ENCODE measurements at places on chromosomes 3 and 15.

DNA sequence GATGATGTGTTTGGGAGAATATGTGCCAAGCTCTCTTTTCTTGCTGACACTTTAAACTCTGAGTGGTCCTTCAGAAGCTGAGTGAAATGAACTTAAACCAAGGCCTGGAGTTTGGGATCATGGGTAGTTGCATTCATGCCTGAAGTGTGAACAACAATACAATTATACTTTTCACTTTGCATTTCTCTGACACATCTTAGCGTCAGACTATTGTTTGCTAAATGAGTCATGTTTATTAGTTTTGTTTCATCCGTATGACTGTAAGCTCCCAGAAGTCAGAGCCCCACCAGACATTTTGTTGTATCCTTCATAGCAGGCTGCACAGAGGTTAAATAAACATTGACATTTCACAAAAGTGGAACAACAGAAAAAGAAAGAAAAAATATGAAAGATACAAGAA, 542.6 kb downstream of the TUSC7 start:
- DNase-seq: no peak

GRCh38 chr15:31973197-31973596, 57.1 kb upstream of the CHRNA7 start:
- no peak for DNase-seq

- no peak for DNase-seq
These were observed 8.4 kb upstream of the CCDC54 start for GRCh38 chr3:107368654-107369398.

DNA sequence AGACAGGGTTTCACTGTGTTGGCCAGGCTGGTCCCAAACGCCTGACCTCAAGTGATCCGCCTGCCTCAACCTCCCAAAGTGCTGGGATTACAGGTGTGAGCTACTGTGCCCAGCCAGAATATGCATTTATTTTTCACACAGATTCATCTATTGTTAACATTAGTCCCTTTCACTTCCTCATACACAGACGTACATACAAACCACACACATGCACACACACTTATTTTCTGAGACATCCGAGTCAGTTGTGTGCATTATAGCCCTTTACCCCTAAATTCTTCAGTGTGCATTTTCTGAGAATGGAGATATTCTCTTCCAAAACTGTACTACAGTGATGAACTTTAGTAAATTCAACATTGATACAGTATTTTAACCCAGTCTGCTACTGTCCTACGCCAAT, 15.0 kb upstream of the MEX3B start:
- no peak for DNase-seq

GRCh38 chr3:30658328-30659052, 52.1 kb downstream of the TGFBR2 start:
- no peak for DNase-seq

- no peak for DNase-seq
These were observed 19.4 kb downstream of the ARPP21 start for GRCh38 chr3:35658686-35659085.

DNA sequence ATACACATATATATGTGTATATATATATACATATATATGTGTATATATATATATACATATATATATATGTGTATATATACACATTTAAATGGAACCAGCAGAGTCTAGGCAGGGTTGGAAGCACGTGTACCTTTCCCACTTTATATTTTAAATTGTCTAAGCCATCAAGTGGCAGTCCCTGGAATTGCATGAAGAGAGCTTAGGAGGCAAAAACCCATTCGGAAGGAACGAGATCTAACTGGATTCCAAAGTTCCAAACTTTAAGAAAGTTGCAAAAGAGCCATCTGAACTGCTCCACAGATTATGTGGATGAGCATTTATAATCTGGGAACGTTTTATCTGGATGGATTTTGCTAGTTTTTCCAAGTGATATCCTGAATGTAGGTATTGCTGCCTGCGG, 186.5 kb downstream of the FOXP1 start:
- no peak for DNase-seq

GRCh38 chr3:120678331-120678947, 3.6 kb downstream of the HGD start:
- DNase-seq: peak; percentile 47

GRCh38 chr3:34365771-34366170, 567.3 kb downstream of the PDCD6IP start:
- no peak for DNase-seq

GRCh38 chr3:196057760-196058331, 24.0 kb downstream of the TFRC start:
- DNase-seq: no peak

GRCh38 chr15:91980502-91981267, 127.2 kb downstream of the SLCO3A1 start:
- DNase-seq: no peak

- DNase-seq: no peak
These were observed at the start of gene CACNA2D2 for GRCh38 chr3:50503504-50504342. Gene CACNA2D2 (minus strand): TSS chr3:50503634. CDS start chr3:50503423, 211 bp downstream.

DNA sequence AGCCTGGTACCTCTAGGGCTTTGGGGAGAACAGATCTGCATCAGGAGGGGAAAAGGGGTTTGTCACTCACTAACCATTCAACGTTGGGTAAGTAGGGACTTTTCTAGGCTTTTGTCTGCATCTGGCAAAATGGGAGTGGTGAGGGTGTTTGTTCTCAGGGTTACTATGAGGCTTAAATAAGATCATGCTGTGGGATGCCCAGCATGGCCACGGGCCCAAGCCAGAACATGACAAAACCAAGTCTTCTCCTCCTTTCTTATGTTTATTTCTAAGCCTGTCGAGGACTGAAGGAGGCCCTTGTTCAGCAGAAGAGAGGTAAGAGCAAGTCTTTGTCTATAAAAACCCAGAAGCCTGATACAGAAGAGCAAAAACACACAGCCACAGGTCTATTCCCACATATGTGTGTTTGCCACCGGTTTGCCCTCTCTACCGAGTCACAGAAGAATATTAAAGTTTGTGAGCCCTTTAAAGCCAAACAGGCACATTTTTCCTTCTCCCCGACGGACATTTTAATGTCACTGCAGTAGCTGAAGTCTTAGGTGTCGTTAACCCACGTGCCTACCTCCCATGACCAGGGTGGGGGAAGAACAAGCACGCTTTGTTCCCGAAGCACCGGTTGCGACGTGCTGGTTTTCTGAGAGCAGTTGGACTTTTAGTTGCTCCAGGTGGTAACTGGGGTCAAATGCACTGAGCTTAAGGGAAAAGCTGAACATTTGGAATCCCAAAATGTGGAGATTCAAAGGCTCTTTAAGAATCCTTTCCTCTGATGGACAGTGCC, 72.1 kb downstream of the NOX5 start:
- DNase-seq: no peak

DNA sequence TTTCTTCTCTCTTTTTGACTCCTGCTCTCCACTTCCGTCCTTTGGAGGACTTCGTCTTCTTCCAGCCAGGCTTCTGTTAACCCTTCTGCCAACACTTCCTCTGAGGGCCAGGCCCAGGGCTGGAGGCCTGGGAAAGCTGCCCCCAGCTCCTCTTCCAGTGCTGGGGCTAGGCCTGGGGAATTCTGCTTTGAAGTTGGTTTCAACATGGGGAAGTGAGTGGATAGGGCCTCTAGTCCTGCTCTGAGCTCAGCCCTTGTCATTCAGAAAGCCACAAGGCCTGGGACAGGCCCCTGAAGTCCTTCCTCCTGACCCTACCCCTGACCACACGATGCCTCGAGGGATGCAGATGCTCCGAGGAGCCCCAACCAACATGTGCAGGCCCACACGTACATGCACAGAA, 53.9 kb upstream of the HERC1 start:
- DNase-seq: no peak

DNA sequence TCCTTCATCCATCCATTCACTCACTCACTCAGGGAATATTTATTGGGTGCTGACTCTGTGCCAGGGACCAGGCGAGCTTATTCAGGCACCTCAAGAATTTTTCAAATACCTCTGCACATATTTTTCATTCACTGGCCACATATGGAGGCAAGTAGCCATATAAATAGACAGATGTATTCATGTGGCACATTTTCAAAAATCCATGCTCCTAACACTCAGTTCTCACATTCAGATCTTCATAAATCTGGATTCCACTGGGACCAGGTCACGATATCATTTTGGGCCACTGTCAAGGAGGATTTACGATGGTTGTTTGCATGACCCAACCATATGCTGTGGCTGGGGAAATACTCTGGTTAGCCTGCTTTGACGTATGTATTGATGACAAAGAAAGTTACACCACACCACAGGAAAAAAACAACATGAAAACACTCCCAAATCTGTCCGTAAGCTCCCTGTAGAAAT, 241.8 kb upstream of the LRTM1 start:
- peak; percentile 22 for DNase-seq

GRCh38 chr3:178684881-178685590, 148.8 kb downstream of the KCNMB2 start:
- no peak for DNase-seq

DNA sequence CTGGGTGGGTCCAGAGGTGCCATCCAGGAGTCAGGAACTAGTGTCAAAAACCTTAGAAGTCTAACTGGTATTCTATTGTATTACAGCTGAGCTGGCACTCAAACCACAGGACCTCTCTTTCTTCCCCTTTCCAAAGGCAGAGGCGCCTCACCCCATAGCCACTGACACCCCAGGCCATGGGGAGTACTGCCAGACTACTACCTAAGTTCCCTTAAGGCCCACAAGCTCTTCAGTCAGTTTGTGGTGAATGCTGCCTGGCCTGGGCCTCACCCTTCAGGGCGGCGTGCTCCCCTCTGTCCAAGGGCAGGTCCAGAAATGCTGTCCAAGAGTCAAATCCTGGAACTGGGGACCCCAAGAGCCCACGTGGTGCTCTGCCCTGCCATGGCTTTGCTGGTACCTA, 43.0 kb upstream of the FGF7 start:
- DNase-seq: no peak

- DNase-seq: no peak
These were observed 155.1 kb upstream of the FRMD4B start for GRCh38 chr3:69540706-69541581.

DNA sequence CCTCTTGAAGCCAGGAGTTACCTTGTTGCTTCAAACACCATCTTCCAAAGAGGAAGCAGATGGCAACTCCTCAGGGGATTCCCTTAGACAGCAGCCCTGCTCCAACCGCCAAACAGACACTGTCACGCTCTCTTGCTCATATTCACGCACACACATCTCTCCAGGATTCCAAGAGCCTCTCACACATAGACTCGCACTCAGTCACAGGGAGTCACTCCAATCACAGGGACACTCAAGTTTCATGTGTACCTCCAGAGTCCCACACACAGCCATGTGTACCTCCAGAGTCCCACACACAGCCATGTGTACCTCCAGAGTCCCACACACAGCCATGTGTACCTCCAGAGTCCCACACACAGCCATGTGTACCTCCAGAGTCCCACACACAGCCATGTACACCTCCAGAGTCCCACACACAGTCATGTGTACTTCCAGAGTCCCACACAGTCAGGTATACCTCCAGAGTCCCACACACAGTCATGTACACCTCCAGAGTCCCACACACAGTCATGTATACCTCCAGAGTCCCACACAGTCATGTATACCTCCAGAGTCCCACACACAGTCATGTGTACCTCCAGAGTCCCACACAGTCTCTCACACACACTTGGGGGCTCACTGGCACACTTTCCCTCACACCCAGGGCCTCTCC, 6.1 kb downstream of the VWA5B2 start:
- no peak for DNase-seq

- DNase-seq: no peak
These were observed 488.7 kb downstream of the RSL24D1 start for GRCh38 chr15:54707805-54708752.

DNA sequence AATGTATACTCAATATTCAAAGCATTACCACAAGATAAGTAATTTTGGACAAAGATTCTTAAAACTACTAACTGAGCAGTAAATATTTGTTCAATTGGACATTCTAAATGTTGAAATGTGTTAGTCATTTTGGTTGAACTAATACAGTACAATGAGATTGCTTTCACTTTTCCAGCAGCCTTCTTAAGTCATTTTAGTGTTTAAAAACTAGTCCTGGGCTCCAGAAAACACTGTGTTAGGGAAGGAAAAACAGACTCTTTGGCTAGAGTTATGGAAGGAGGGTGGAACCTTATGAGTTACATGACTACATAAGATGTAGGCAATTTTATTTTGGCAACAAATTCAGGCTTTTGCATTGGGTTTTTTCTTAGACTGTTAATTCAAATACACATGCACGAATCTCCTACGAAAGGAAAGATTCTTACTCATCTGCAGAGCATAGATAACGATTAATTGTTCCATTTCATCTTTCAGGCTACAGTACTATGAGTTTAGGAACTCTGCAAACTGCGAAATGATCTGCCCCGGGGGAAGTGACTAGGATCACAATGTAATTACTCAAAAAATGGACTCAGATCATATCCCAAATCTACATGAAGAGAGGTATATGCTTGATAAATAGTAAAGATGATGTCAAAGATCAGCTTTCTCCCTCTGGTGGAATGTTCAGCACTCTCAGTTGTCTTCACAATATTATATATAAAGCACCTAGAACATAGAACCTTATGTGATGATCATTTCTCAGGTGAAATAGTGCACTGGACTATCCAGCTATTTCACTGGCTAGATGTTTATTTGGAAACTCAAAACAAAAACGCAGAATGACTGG, 492.8 kb upstream of the MDFIC2 start:
- DNase-seq: no peak

DNA sequence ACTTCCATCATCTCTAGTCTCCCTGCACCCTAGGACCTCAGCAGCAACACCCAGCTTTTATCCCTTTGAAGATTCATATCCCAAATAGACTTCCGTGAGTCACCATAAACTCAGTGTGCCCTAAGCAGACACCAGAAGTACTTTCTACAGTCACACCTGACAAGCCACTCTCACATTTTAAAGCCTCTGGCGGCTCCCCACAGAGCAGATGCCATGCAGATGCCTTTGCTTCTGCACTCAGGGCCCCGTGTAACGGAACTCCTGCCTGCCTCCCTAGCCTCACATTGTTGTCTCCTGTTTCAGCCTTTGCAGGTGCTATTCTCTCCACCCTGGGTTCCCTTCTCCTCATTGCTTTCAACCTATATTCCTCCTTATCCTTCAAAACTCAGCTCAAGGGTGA, 155.5 kb upstream of the SLC24A5 start:
- DNase-seq: no peak

DNA sequence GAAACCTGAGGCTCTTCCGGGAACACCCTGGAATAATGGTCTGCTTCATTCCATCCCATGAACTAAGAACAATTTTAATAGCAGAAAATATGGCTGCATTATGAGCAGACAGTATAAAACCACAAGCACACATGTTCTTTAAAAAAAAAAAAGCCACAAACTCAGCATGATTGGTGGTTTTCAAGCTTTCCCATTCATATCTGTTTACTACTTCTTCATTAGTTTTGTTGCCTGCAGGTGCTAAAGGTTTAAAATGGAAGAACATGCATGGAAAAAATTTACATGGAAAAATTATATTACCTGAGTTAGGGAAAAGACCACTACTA, 137.9 kb upstream of the HES1 start:
- DNase-seq: no peak

- no peak for DNase-seq
These were observed 228.8 kb upstream of the BHLHE40 start for GRCh38 chr3:4750306-4750968.

- DNase-seq: no peak
These were observed 25.8 kb downstream of the SRGAP3 start for GRCh38 chr3:9223672-9224071.

GRCh38 chr15:90903733-90904536, 833 bp downstream of the MAN2A2 start:
- no peak for DNase-seq
